ENCODE measurements at places on chromosomes 3 and 15.

GRCh38 chr3:124063197-124063909 is 71.4 kb upstream of the ROPN1 start:
- no peak overlapping the region for H3K27ac ChIP-seq
- no peak overlapping the region for H3K4me3 ChIP-seq
- H3K36me3 ChIP-seq, result no peaks in the 10 kb centered on the region
- H3K4me1 ChIP-seq, result no peaks in the 10 kb centered on the region
- no peak for DNase-seq
- peaks cover 2% of the 10 kb centered on the region for H3K27me3 ChIP-seq

DNA sequence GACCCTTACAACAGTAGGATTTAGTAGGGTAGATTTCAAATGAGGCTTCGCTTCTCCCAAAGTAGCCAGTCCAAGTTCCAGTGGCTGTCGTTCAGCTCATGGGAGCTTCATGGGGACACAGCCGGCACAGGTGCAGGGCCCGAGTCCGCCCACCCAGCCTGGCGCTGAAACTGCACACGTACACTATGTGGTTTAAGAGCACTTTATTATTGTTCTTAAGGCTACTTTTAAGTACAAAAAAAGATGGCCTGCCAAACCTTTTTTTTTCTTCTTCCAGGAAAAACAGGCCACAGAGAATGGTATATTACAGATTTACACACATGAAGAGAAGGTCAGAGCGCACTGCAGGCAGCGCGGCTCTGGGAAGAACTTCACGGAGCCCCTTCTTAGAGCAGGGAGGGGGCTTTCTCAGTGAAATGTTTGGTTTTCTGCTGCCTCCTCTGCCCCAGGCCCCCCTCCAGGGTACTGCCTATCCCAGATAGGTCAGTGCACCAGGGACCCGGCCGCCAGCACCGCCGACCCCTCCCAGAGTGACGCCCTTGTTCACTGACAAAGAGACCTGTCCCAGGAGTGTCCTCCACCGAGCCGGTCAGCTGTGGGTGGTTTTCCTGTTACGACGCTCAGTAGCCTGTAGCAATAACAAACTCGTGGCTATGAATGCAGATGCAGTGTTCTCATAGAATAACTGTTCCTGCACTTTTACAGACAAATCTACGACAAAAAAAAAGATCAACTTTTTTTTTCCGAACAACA is 87.7 kb downstream of the VGLL4 start:
- no peak overlapping the region for H3K4me3 ChIP-seq
- H3K36me3 ChIP-seq, result peaks cover 21% of the 10 kb centered on the region
- H3K4me1 ChIP-seq, result no peaks in the 10 kb centered on the region
- no peak overlapping the region for H3K27ac ChIP-seq
- H3K27me3 ChIP-seq, result no peaks in the 10 kb centered on the region

GRCh38 chr3:95613993-95614392 is 1200.4 kb upstream of the EPHA6 start:
- H3K4me3 ChIP-seq, result no peak overlapping the region
- no peaks in the 10 kb centered on the region for H3K4me1 ChIP-seq
- H3K36me3 ChIP-seq, result no peaks in the 10 kb centered on the region
- H3K27ac ChIP-seq, result no peak overlapping the region

- no peak overlapping the region for H3K27ac ChIP-seq
- peaks cover 3% of the 10 kb centered on the region for H3K27me3 ChIP-seq
- H3K4me1 ChIP-seq, result peaks cover 5% of the 10 kb centered on the region
- no peak for DNase-seq
- H3K36me3 ChIP-seq, result no peaks in the 10 kb centered on the region
Observed at GRCh38 chr15:98164986-98165385, 204.5 kb downstream of the ARRDC4 start.

DNA sequence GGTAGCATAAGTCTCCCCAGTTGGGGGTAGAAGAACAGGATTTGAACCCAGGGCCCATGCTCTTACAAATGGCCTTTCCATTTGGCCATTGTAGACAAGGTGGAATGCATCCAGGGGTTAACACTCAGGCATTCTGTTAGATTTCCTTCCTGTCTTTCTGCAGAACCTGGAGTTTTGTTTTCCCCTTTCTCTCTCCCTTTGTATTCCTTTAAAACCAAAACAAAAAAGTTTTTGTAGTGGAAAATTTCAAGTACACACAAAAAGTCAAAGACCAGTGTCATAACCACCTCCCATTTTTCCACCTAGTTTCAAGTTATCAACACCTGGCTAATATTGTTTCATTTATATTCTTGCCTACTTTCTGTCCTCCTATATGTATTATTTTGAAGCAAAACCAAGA is 26.0 kb downstream of the FRMD4B start:
- H3K27me3 ChIP-seq, result no peaks in the 10 kb centered on the region
- H3K4me3 ChIP-seq, result no peak overlapping the region
- no peak for DNase-seq
- no peaks in the 10 kb centered on the region for H3K4me1 ChIP-seq

DNA sequence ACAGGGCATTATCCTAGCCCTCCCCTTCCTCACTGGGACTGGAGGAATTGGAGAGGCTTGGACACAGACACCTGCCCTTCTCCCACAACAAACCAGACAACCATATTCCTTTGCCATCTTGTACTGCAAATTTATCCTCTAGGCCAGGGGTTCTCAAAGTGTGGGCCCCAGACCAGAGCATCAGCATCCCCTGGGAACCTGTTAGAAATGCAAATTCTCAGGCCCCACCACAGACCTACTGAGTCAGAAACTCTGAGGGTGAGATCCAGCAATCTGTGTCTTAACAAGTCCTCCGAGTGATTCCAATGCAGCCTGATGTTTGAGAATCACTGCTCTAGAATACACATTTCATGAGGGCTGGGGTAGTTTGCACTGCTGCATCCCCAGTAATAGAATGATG is 115.4 kb downstream of the OXNAD1 start:
- no peak overlapping the region for H3K27ac ChIP-seq
- H3K4me3 ChIP-seq, result no peak overlapping the region
- H3K4me1 ChIP-seq, result peaks cover 22% of the 10 kb centered on the region
- no peak for DNase-seq
- H3K36me3 ChIP-seq, result peaks cover 2% of the 10 kb centered on the region

DNA sequence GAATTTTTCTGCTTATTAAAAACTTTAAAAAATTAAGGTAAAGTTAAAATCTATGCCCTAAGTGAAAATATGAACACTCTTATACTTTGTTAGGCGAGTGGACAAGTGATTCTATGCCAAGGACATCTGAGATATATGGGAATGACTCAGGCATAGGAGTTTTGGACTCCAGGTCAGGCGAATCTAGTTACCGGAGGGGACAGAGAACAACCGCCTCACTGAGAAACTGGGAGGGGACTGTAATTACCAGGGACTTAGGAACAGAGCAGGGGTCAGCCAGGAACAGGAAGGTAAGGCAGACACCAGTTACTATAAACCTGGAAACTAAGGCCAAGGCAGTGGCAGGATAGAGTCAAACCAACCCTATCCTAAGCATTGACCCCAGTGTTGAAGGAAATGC is 16.8 kb upstream of the ATP1B3 start:
- no peak for DNase-seq
- no peaks in the 10 kb centered on the region for H3K36me3 ChIP-seq
- H3K4me1 ChIP-seq, result no peaks in the 10 kb centered on the region
- H3K27ac ChIP-seq, result no peak overlapping the region

DNA sequence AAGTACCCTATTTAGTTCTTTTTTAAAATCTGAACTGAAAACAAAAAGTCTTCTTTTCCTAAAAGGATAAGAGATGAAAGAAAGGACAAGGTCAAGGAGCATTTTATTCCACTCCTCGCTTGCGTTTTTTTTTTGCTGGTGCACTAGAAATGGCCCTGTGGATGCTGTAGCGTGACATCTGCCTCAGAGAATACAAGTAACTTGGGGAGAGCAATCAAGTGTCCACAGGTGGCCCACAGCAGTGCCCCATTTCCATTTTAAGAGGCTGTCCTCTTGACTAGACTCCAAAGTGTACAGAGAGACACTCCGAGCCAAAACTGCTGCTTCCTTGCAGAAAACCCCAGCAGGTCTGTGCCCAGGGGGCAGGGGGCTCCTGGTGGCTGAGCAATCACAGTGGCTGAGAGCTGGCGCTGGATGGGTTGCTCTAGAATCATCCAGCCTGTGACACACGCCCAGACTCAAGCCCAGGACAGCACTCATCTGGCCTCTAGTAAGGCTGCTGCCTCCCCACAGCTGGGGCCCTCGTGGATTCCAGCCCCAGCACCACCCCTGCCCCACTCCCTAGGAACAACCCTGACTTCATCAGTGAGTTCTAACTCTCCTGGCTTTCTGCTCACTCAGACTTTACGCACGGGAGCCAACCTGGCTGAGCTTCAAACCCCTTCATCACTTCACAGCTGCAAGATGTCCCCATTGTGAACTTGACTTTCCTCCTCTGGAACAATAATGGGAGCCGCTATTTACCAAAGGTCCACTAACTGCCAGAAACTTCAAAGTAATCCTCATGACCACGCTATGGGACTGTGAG is 71.1 kb upstream of the SPATA12 start:
- no peaks in the 10 kb centered on the region for H3K36me3 ChIP-seq
- peaks cover 10% of the 10 kb centered on the region for H3K27me3 ChIP-seq
- H3K4me1 ChIP-seq, result peaks cover 6% of the 10 kb centered on the region
- no peak overlapping the region for H3K27ac ChIP-seq

GRCh38 chr3:106759731-106760130 is 617.5 kb upstream of the CCDC54 start:
- H3K27me3 ChIP-seq, result no peaks in the 10 kb centered on the region
- H3K27ac ChIP-seq, result no peak overlapping the region
- no peak overlapping the region for H3K4me3 ChIP-seq
- H3K36me3 ChIP-seq, result no peaks in the 10 kb centered on the region
- DNase-seq, result no peak

DNA sequence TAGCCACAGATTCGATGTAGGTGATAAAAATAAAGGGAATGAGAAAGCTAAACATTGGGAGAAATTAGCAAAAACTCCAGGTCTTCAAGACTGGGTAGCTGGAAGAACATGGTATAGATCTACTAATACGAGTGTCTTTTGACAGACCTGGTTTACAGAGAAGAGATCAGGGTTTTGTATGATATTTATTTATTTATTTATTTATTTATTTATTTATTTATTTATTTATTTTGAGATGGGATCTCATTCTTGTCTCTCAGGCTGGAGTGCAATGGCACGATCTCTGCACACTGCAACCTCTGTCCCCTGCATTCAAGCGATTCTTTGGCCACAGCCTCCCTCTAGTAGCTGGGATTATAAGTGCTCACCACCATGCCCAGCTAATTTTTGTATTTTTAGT is 448.4 kb downstream of the CNTN4 start:
- no peak for DNase-seq
- H3K4me1 ChIP-seq, result no peaks in the 10 kb centered on the region
- H3K36me3 ChIP-seq, result no peaks in the 10 kb centered on the region
- H3K27ac ChIP-seq, result no peak overlapping the region
- H3K27me3 ChIP-seq, result no peaks in the 10 kb centered on the region

DNA sequence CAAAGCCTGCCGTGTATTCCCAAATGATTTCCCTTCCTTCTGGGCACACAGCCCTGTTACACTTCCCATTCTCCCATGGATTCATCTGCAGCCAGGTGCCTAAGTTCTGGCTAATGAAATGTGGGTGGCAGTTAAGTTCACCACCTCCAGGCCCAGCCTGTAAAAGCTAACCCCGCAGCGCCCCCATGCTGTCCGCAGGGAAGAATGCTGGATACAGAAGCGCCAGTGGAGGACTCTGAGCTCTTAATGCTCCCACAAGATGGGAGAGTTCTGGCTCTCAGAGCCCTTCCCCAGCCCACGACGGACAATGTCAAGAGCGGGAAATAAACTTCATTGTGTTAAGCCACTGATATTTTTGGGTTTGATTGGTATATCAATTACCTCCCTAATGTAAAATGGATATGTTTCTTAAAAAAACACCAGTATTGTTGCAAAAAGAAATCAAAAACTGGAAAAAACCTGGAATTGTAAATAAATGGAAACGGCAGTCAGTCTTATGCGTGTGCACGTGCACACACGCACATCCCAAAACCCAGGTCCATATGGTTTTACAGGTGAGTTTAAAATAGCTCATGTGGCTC is 37.7 kb upstream of the FGD5 start:
- no peak overlapping the region for H3K27ac ChIP-seq
- H3K36me3 ChIP-seq, result peaks cover 3% of the 10 kb centered on the region
- DNase-seq, result no peak
- no peaks in the 10 kb centered on the region for H3K4me1 ChIP-seq
- peaks cover 10% of the 10 kb centered on the region for H3K27me3 ChIP-seq

- no peak for DNase-seq
- H3K36me3 ChIP-seq, result peaks cover 7% of the 10 kb centered on the region
- H3K27me3 ChIP-seq, result no peaks in the 10 kb centered on the region
- peak overlapping the region; percentile 94 for H3K4me3 ChIP-seq
- peak overlapping the region; percentile 82 for H3K27ac ChIP-seq
- H3K4me1 ChIP-seq, result peaks cover 26% of the 10 kb centered on the region
Observed at GRCh38 chr15:56919609-56920366, 1.3 kb downstream of the TCF12 start.

- H3K4me3 ChIP-seq, result no peak overlapping the region
- H3K27ac ChIP-seq, result no peak overlapping the region
- no peaks in the 10 kb centered on the region for H3K27me3 ChIP-seq
Observed at GRCh38 chr3:75001330-75001729, 386.9 kb upstream of the CNTN3 start.

- H3K4me3 ChIP-seq, result no peak overlapping the region
- DNase-seq, result no peak
- no peaks in the 10 kb centered on the region for H3K36me3 ChIP-seq
- H3K27ac ChIP-seq, result no peak overlapping the region
- H3K27me3 ChIP-seq, result peaks cover 15% of the 10 kb centered on the region
Observed at GRCh38 chr15:89395996-89396395, 61.4 kb upstream of the POLG start.

DNA sequence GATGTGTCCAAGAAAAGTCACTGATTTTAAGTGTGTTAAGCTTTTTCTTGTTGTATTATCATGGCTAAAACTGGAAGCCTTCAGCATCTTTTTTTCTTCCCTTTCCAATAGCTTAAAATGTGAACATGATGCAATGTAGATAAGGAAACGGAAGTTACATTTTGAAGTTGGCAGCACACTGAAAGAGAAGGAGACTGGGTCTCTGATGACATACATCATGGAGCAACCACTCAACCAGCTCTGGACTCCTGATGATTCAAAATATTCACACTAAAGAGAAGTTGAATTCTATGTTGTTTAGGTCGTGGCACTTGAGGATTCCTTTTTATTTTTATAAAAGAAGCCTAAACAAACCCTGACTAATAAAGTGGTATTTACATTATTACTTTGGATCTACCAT is 488.3 kb upstream of the ALCAM start:
- DNase-seq, result no peak
- no peak overlapping the region for H3K4me3 ChIP-seq
- H3K27me3 ChIP-seq, result no peaks in the 10 kb centered on the region
- no peaks in the 10 kb centered on the region for H3K4me1 ChIP-seq
- H3K27ac ChIP-seq, result no peak overlapping the region
- no peaks in the 10 kb centered on the region for H3K36me3 ChIP-seq

GRCh38 chr3:77815467-77815866 is 775.6 kb downstream of the ROBO2 start:
- H3K4me3 ChIP-seq, result no peak overlapping the region
- no peaks in the 10 kb centered on the region for H3K27me3 ChIP-seq
- DNase-seq, result no peak
